GF-D8 (cell line): ENCODE measurements at places on chromosomes 4 and X.

DNA sequence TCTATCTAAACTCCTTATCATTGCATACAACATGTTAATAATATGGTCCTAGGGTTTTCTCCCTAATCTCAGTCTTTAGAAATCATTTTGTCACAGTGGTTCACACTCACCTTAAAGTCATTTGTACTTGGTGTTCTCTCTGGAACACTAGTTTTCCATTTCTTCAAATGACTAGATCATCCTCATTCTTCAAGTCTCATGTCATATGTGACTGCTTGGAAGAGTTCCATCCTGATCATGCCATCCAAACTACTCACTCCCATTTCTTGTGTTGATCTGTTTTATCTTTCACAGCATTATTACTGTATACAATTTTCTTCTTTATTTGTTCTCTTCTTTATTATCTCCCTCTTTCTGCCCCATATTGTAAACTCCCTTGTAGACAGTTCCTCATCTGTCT is 66.5 kb downstream of the HTR2C start:
- DNase-seq, result no peak

DNA sequence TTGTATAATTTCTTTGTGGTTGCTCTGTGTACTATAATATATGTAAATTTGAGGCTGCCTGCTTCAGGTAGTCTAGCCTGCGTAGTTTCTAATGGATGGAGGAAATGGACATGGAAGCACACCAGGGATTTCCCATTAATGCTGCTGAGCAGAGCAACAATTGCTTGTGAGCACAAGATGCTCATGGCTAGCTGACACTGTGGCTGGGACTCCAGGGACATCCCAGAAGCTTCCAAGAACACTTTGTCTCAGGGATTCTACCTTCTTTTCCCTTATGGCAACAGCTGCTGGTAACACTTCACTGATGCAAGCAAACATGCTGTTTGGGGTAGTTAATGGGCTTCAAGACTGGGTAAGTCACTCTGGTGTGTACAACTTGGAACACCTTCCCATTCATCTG is 66.1 kb downstream of the TENT5D start:
- no peak for DNase-seq

DNA sequence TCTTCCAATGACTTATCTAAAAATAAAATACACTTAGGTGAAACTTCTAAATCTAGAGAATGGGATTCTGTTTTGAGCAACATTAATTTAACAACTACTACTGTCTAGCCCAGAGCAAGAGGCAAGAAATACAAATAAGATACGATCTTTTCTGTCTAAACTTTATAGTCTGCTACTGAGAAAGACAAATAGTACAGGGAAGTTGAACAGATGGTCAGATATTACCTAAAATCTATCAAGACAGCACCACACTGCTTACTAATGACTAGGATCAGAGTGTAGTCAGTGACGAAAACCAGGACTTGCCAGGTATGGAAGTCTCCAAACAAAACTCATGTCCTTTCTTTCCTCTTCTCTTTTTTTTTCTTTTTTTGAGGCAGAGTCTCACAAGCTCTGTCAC is 7.1 kb downstream of the FAM13A start:
- no peak for DNase-seq

- DNase-seq, result no peak
Measured at GRCh38 chr4:164892018-164892417, 15.0 kb downstream of the APELA start.

DNA sequence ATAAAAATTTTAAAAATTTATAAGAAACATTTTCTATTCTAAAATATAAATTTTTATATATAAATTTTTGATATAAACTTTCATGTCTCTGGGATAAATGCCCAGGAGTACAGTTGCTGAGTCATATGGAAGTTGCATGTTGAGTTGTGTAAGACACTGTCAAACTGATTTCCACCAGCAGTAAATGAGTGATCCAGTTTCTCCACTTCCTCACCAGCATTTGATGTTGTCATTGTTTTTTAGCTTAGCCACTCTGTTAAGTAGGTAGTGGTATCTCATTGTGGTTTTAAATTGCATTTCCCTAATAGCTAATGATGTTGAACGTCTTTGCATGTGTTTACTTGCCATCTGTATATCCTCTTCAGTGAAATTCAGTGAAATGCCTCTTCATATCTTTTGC is 66.5 kb downstream of the MAMLD1 start:
- DNase-seq, result peak; percentile 51
